ENCODE measurements at places on chromosomes 4 and X.

GRCh38 chr4:15232366-15233263 is 195.2 kb upstream of the C1QTNF7 start:
- H3K4me3 ChIP-seq: no peak overlapping the region
- DNase-seq: no peak
- peaks cover 1% of the 10 kb centered on the region for H3K4me1 ChIP-seq
- H3K27me3 ChIP-seq: no peaks in the 10 kb centered on the region

GRCh38 chrX:71541210-71542022 is 8.5 kb downstream of the OGT start:
- no peaks in the 10 kb centered on the region for H3K27me3 ChIP-seq
- no peaks in the 10 kb centered on the region for H3K4me1 ChIP-seq
- no peak overlapping the region for H3K27ac ChIP-seq
- no peak for DNase-seq
- H3K36me3 ChIP-seq: peaks cover 3% of the 10 kb centered on the region

DNA sequence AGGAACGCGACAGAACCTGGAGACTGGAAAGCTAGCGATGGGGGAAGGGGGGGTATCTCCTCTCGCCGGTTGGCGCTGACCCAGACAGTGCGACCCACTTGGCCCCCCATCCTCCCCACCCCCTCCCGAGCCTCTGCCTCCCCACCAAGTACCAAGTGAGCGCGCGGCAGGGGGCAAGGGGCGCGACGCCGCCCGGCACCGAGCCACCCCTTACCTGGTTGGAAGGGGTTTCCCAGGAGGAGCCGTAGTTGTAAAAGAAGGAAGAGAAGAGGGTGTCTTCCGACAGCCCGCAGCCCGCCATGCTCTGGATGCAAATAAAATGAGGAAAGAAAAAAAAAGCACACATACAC is 112.2 kb downstream of the DHX15 start:
- no peaks in the 10 kb centered on the region for H3K36me3 ChIP-seq
- peaks cover 3% of the 10 kb centered on the region for H3K4me1 ChIP-seq
- H3K27ac ChIP-seq: no peak overlapping the region
- no peak for DNase-seq
- H3K4me3 ChIP-seq: peak overlapping the region; percentile 50

- no peak for DNase-seq
- H3K27me3 ChIP-seq: no peaks in the 10 kb centered on the region
- H3K4me3 ChIP-seq: no peak overlapping the region
- H3K36me3 ChIP-seq: no peaks in the 10 kb centered on the region
- H3K4me1 ChIP-seq: no peaks in the 10 kb centered on the region
Measured at GRCh38 chrX:23784470-23785331, 1.7 kb downstream of the SAT1 start.

GRCh38 chr4:2646396-2647149 is 109.6 kb downstream of the TNIP2 start:
- peaks cover 19% of the 10 kb centered on the region for H3K36me3 ChIP-seq
- no peaks in the 10 kb centered on the region for H3K27me3 ChIP-seq
- no peak overlapping the region for H3K27ac ChIP-seq
- no peak for DNase-seq
- H3K4me3 ChIP-seq: no peak overlapping the region

GRCh38 chrX:144006811-144007210 is 122.9 kb downstream of the UBE2NL start:
- H3K36me3 ChIP-seq: no peaks in the 10 kb centered on the region
- H3K27me3 ChIP-seq: no peaks in the 10 kb centered on the region
- no peaks in the 10 kb centered on the region for H3K4me1 ChIP-seq
- H3K4me3 ChIP-seq: no peak overlapping the region
- H3K27ac ChIP-seq: no peak overlapping the region

DNA sequence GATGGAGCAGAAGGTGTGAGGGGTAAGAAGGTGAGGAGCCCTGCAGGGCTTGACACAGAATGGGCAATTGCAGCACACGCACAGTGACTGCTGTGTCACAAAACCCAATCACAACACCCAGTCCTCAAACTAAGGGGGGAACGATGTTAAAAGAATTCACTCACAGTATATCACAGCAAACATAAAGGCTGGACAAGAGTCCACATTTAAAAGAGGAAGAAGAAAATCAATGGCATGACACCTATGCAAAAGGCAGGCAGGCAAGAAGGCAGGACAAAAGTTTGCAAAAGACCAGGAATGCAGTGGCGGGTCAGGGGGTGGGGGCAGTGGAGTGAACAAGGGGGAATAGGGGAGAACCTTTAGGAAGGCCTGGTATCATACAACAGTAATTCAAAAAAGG is 77.7 kb downstream of the CDS1 start:
- DNase-seq: no peak
- H3K27me3 ChIP-seq: no peaks in the 10 kb centered on the region
- no peak overlapping the region for H3K4me3 ChIP-seq
- no peaks in the 10 kb centered on the region for H3K36me3 ChIP-seq

DNA sequence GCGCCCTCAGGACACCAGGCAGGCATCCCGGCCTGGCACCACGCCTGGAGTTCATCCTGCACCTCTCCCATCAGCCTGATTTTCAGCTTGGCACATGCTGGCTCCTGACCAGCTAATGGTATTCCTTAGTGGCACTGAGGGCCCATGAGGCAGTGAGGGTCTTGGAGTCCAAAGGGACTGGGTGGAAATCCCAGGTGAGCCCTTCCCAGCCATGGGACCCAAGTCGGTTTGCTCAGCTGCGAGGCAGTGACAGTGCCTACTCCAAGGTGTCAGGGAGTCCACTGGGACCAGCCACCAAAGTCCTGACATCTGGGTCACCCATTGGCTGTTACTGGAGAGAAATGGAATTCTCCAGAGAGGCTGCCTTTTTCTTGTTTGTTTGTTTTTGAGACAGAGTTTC is 4.9 kb downstream of the SSR4 start:
- DNase-seq: no peak
- peaks cover 2% of the 10 kb centered on the region for H3K4me1 ChIP-seq
- H3K27me3 ChIP-seq: no peaks in the 10 kb centered on the region
- H3K36me3 ChIP-seq: peaks cover 29% of the 10 kb centered on the region

GRCh38 chr4:18020145-18020670 is 1.3 kb downstream of the LCORL start:
- H3K27ac ChIP-seq: no peak overlapping the region
- H3K4me1 ChIP-seq: no peaks in the 10 kb centered on the region
- no peaks in the 10 kb centered on the region for H3K36me3 ChIP-seq
- peaks cover 2% of the 10 kb centered on the region for H3K27me3 ChIP-seq
- peak overlapping the region; percentile 56 for H3K4me3 ChIP-seq

DNA sequence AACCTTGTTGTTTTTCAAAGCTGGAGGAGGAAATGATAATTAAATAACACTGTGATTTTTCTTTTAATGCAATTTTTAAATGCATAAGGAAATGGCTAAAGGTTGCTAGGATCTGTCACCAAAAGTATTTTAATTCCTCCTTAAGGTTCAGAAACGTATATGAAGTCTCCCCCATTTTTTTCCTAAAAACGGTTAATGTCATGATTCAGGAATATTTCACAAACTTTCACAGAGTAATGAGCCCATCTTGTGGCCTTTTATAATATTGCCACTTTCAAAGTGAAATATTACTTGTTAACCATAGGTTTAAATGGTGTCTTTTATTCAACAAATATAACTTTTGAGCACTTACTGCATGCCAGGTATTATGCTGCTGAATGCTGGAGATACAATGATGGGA is 99.5 kb upstream of the USP38 start:
- H3K4me1 ChIP-seq: no peaks in the 10 kb centered on the region
- no peak for DNase-seq
- H3K27me3 ChIP-seq: no peaks in the 10 kb centered on the region
- H3K4me3 ChIP-seq: no peak overlapping the region
- H3K36me3 ChIP-seq: no peaks in the 10 kb centered on the region
- H3K27ac ChIP-seq: no peak overlapping the region

DNA sequence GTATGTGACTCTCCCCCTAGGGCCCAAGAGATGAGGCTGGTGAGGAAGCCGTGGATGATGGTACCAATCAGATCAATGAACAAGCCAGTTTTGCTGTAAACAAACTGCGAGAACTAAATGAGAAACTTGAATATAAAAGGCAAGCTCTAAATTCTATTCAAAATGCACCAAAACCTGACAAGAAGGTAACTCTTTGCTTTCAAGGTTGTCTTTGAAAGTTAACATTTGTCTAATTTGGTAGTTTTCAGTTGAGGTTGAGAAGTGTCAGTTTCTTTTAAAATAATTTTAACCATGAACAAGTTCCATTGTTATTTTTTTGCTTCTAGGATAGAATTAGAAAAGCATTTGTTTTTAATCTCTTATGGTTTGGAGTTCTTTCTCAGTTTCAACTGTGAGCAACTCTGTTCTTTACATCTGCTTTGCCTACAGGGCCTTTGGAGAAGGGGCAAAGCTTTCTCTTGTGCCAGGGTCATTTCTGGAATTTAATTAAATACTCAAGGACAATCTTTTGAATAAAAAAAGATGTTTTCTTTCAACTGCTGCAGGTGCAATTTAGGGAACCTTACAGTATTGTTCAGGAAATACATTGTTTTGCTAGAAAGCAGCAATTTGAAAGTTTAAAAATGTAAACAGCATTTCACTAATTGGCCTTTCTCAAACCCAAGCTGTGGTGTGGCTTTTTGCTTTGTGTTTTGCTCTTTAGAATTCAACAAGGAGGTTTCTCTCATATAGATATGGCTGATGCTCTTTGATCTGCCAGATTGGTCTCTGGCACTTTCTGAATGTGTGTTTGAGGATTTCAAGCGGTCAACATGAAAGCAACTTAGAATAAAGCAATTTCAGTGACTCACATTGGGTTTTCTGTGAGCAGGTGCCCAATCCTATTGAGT is 62.9 kb downstream of the LRP2BP start:
- no peak overlapping the region for H3K4me3 ChIP-seq
- H3K36me3 ChIP-seq: no peaks in the 10 kb centered on the region
- no peaks in the 10 kb centered on the region for H3K27me3 ChIP-seq
- H3K4me1 ChIP-seq: no peaks in the 10 kb centered on the region
- no peak overlapping the region for H3K27ac ChIP-seq

GRCh38 chrX:110509755-110510532 is 151.3 kb downstream of the RTL9 start:
- no peak overlapping the region for H3K4me3 ChIP-seq
- no peak overlapping the region for H3K27ac ChIP-seq
- H3K4me1 ChIP-seq: no peaks in the 10 kb centered on the region
- peak; percentile 22 for DNase-seq
- no peaks in the 10 kb centered on the region for H3K36me3 ChIP-seq
- H3K27me3 ChIP-seq: no peaks in the 10 kb centered on the region

GRCh38 chr4:651884-652642 is 22.0 kb downstream of the ATP5ME start:
- DNase-seq: no peak
- peaks cover 4% of the 10 kb centered on the region for H3K4me1 ChIP-seq
- H3K27ac ChIP-seq: no peak overlapping the region
- H3K27me3 ChIP-seq: no peaks in the 10 kb centered on the region

GRCh38 chr4:24470666-24471485 is 113.5 kb downstream of the DHX15 start:
- H3K27ac ChIP-seq: no peak overlapping the region
- H3K36me3 ChIP-seq: no peaks in the 10 kb centered on the region
- H3K4me1 ChIP-seq: peaks cover 3% of the 10 kb centered on the region
- H3K4me3 ChIP-seq: peak overlapping the region; percentile 50

DNA sequence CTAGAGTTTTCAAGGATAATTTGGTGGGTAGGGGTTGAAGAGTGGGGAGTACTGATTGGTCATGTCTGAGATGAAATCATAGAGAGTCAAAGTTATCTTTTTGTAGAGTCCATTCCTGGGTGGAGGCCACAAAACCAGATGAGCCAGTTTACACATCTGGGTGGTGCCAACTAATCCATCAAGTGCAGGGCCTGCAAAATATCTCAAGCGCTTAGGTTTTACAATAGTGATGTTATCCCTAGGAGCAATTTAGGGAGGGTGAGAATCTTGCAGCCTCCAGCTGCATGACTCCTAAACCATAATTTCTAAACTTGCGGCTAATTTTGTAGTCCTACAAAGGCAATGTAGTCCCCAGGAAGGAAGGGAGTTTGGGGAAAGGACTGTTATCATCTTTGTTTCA is 988.3 kb upstream of the LCORL start:
- DNase-seq: no peak
- H3K27ac ChIP-seq: no peak overlapping the region
- peaks cover 3% of the 10 kb centered on the region for H3K4me1 ChIP-seq
- no peak overlapping the region for H3K4me3 ChIP-seq
- H3K36me3 ChIP-seq: no peaks in the 10 kb centered on the region

GRCh38 chr4:118360106-118360505 is 7.3 kb upstream of the PRSS12 start:
- H3K27me3 ChIP-seq: no peaks in the 10 kb centered on the region
- H3K4me1 ChIP-seq: no peaks in the 10 kb centered on the region

DNA sequence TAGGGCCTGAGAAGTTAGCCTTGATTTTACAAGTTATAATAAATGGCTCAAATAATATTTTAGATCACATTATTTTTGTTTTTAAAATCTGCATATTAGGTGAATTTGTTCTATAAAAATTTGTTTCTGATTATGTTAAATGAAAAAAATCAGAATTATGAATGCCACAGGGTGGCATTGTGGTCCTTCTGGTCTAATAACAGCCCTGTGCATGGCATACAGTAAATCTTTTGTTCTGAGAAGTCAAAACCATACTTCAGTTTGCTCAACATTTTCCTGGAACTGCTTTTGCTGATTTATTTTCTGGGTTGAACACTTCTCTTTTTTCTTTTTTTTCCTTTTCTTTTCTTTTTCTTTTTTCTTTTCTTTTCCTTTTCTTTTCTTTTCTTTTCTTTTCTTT is 101.0 kb upstream of the UBQLN2 start:
- H3K4me3 ChIP-seq: no peak overlapping the region
- H3K27me3 ChIP-seq: no peaks in the 10 kb centered on the region
- no peak overlapping the region for H3K27ac ChIP-seq
- H3K4me1 ChIP-seq: no peaks in the 10 kb centered on the region
- no peak for DNase-seq
- no peaks in the 10 kb centered on the region for H3K36me3 ChIP-seq

GRCh38 chr4:10385994-10386394 is 71.2 kb downstream of the ZNF518B start:
- H3K27me3 ChIP-seq: no peaks in the 10 kb centered on the region
- no peaks in the 10 kb centered on the region for H3K36me3 ChIP-seq
- H3K27ac ChIP-seq: no peak overlapping the region
- no peak for DNase-seq
- no peaks in the 10 kb centered on the region for H3K4me1 ChIP-seq

GRCh38 chr4:32569861-32570260 is 1849.7 kb downstream of the PCDH7 start:
- no peak overlapping the region for H3K4me3 ChIP-seq
- H3K36me3 ChIP-seq: no peaks in the 10 kb centered on the region
- no peak overlapping the region for H3K27ac ChIP-seq
- no peaks in the 10 kb centered on the region for H3K4me1 ChIP-seq

GRCh38 chr4:7422898-7423180 is 11.9 kb downstream of the PSAPL1 start:
- H3K27me3 ChIP-seq: no peaks in the 10 kb centered on the region
- H3K4me3 ChIP-seq: no peak overlapping the region
- no peak for DNase-seq
- H3K4me1 ChIP-seq: 0 out of 2 replicates have a peak, but pooled peaks cover 3% of the 10 kb centered on the region

- H3K36me3 ChIP-seq: no peaks in the 10 kb centered on the region
- no peak overlapping the region for H3K27ac ChIP-seq
- DNase-seq: no peak
- no peaks in the 10 kb centered on the region for H3K4me1 ChIP-seq
- H3K27me3 ChIP-seq: no peaks in the 10 kb centered on the region
Measured at GRCh38 chr4:113094802-113095201, 45.3 kb downstream of the ANK2 start.

GRCh38 chrX:93242897-93243296 is 430.5 kb downstream of the NAP1L3 start:
- no peak overlapping the region for H3K27ac ChIP-seq
- no peak for DNase-seq
- H3K27me3 ChIP-seq: no peaks in the 10 kb centered on the region
- no peaks in the 10 kb centered on the region for H3K36me3 ChIP-seq
- no peak overlapping the region for H3K4me3 ChIP-seq
- H3K4me1 ChIP-seq: no peaks in the 10 kb centered on the region

Measured in iPS DF 6.9 (cell line).